COR-L47 (cell line): ENCODE measurements at places on chromosomes 1 and 21.

DNA sequence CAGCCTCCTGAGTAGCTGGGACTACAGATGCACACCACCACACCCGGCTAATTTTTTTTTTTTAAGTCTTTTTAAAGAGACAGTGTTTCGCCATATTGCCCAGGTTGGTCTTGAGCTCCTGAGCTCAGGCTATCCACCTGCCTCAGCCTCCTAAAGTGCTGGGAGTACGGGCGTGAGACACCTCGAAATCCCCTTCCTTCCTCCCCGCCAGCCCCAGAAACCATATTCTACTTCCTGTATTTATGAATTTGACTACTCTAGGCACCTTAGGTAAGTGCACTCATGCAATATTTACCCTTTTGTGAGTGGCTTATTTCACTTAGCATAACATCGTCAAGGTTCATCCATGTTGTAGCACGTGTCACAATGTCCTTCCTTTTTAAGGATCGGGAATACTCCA, 6.9 kb upstream of the LRP8 start:
- DNase-seq = no peak

GRCh38 chr1:111032295-111032897, 68.7 kb upstream of the LRIF1 start:
- no peak for DNase-seq

DNA sequence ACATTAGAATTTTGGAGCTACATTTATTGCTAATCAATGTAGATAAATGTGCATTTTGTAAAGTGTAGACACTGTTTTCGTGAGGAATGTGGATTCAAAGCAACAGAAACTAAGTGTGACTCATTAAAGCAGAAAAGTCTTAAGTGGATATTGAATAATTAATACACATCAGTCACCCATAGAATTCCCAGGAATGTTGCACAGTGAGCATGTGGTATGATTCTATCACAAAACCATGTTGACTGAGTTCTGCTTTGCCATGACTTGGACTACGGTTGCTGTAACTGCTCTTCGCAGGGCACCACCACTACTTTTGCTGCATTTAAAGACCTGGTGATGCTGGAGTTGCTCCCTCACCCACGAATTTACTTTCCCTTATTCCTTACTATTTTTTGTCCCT, 471.8 kb downstream of the KCNT2 start:
- DNase-seq = no peak

DNA sequence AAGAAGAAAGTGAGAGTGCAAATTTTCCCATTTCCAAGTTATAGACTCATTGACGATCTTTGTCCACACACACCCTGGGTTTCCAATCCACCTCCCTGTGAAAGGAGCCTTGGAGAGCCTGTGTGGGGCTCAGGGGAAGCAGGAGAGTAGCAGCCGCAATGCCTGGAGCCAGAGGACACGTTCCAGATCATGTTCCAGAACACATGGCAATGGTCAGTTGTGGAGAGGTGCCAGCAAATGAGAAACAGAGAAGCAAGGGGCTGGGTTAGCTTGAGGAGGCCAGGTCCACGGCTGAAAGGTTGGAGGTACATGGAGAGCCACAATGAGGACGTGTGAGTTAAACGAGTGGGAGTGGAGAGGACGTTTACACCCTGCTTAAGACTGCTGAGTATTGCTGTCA, 33.0 kb upstream of the SIPA1L2 start:
- no peak for DNase-seq

DNA sequence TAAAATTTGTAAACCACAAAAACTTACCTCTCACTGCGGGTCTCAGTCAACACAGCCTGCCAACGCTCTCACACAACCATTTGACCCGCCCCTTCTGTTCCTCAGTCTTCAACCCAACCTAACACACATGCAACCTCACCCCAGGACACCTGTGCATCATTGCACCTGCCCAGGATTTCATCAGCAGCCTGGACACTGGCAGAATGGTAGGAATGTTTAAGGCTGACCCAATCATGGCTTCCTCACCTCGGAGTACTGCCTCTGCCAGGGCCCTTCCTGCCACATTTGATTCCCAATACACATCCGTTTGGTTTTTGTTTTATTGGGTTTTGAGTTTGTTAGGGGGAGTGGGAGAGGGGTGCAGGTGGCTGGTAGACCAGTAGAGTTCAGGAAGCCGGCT, 40.7 kb downstream of the TOMM20 start:
- no peak for DNase-seq

- no peak for DNase-seq
Measured at GRCh38 chr1:184616504-184616903, 138.2 kb downstream of the EDEM3 start.

DNA sequence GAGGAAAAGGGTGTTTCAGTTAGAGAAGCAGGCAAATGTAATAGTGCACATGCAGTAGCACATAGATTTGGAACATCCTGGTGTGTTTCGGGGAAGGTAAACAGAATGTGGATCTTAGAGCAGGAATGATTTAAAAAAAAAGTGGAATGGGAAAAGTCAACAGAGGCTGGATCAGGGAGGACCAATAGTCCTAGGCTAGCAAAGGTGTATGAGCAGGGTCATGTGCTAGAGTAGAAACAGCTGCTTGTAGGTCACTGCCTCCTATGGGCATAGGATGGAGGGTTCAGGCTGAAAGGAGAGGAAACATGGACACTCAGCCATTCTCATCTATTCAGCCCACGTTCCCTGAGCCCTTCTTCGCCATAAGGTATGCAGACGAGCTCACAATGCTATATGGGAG, 3.7 kb upstream of the KPNA6 start:
- no peak for DNase-seq

DNA sequence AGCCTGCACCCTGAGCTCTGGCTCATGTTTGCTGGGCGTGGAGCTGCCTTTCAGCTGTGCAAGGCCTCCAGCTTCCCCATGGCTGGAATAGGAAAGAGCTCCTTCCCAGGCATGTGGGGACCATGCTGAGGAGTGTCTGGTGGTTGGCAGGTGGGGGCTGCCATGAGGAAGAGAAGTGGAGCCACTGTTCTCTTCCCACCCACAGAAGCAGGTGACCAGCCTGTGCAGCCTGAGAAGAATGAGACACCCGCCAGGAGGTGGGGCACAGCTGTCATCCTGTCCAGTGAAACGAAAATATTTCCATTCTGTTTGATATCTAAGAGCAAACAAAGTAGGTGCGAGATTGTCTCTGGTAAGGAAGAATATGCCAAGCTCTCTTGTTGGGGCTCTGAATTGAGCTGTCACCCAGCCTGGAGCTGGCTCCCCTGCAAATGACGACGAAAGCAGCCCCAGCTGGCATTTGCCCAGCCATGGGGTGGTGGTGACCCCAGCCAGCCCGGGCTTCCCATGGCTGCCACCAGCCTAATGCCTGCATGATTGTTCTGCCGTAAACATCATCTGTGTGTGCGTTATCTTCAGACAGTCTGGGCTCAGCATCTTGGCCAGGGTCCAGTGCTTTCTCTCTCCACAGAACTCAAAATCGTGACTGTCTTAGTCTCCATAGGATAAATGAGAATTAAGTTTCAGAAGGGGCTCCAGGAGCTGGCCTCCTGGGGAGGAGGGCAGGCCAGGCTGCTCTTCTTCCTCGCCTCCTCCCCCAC, 429.8 kb upstream of the VAMP3 start:
- DNase-seq = peak; percentile 88
